CD8-positive, alpha-beta memory T cell (primary cell): ENCODE measurements at places on chromosomes 1 and 21.

- DNase-seq = no peak
Measured at GRCh38 chr1:89364954-89365550, 1.2 kb downstream of the GBP6 start.

- no peak for DNase-seq
Measured at GRCh38 chr1:30661311-30661710, 62.1 kb downstream of the MATN1 start.

GRCh38 chr1:43885279-43885801, 48.3 kb upstream of the ARTN start:
- DNase-seq = no peak

GRCh38 chr1:70487910-70488665, 77.0 kb downstream of the CTH start:
- DNase-seq = no peak

GRCh38 chr21:41972511-41973205, 18.8 kb upstream of the C2CD2 start:
- no peak for DNase-seq

DNA sequence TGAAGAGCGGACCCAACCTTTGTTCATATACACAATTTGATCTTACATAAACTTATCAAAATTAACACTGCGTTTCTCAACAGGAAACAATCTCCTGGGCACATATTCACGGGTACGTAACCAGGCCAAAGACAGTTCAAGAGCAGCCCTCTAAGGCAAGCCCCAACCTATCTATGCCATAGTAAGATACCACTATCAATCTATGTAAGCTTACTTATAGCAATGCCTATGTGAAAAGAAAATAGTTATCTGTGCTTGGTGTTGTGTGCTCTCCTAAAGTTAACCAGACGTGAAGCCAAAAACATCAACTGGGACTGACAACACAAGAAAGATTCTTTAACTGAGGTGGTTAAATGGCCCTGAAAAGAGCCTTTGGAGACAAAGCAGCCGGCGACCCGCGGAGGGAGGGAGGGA, 49.4 kb upstream of the BOLA1 start:
- DNase-seq = no peak

DNA sequence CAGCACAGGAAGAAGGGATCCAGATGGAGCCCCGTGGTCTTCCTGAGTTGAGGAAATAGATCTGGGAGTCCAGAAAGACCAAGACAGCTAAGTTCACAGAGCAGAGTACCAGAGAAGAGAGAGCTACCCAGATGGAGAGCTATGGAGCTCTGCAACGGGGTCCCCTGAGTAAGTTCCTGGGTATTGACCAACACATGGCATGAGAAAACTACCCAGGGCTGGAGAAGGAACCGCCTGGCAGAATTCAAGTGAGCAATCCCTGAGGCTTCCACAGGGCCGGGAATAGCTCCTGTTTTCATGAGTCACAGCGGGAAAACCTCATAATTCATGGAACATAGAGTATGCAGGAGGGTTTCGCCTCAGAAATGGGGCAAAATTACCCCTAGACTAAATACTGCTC, 19.7 kb downstream of the STPG1 start:
- no peak for DNase-seq

DNA sequence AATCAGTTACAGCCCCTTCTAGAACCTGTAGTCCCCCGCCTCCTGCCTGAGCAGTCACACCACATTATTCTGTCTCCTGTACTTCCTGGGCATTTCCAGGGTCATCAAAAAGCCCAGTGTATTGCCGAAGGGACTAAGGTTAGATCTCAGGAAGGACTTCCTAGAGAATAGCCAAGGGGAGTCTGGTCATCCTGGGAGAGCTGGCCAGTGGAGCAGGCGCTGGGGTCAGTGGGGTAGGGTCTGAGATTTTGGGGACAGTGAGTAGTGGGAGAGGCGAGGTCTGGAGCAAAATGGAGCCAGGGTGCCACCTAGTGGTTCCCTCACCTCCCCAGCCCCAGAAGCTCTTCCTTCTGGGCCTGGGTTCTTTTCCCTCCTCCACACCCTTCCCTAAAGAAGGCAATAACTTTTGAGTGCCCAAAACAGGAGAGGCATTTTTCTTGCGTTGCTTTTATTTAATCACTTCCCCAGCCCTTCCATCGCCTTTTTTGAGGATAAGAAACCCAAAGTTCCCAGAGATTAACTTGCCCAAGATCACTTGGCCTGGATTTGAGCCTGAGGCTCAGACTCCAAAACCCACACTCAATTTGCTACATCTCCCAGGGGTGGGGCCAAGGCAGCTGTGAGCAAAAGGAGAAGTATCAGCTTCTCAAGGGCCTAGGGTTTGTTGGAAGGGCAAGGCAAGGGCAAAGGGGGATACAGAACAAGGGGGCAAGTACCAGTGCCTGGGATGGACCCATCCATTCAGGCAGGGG, 7.3 kb upstream of the PMVK start:
- DNase-seq = no peak

DNA sequence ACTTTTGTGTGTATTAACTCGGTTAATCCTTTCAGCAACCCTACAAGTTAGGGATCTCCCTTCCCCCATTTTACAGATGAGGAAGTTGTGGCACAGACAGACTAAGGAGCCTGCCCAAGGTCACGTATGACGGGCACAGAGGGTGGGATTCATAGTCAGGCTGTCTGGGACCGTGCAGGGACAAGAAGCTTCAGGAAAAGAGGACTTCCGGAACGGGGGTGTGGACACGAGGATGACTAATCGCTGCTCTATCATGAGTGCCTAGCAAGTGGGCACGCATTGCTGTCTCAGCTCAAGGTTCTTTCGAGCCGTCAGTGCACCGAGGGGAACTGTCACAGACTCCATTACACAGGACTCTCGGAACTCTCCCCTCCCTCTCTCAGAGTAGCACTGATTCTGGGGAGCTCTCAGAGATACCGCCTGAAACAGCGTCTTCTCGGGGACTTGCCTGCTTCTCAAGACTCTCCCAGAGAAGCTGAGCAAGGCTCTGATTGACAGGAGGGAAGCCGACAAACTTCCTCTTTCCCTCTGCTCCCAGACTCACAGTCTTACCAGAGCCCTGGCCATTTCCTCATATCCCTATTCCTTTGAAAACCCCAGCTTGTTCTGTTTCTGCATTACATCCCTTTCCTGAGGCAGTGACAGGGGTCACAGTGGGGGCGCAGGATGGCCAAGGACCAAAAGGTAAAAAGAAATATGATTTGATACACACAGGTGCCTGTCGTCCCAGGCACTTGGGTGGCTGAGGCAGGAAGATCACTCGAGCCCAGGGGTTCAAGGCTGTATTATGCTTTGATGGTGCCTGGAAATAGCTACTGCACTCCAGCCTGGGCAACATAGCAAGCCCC, 14.4 kb downstream of the FHAD1 start:
- DNase-seq = no peak

GRCh38 chr1:20717452-20718342, at the start of gene KIF17:
Gene KIF17, minus strand, starts transcription at chr1:20718007. Its CDS starts 301 bp downstream, at chr1:20717706.
- peak; percentile 69 for DNase-seq

GRCh38 chr1:18949686-18950400, 6.6 kb downstream of the IFFO2 start:
- peak; percentile 31 for DNase-seq

DNA sequence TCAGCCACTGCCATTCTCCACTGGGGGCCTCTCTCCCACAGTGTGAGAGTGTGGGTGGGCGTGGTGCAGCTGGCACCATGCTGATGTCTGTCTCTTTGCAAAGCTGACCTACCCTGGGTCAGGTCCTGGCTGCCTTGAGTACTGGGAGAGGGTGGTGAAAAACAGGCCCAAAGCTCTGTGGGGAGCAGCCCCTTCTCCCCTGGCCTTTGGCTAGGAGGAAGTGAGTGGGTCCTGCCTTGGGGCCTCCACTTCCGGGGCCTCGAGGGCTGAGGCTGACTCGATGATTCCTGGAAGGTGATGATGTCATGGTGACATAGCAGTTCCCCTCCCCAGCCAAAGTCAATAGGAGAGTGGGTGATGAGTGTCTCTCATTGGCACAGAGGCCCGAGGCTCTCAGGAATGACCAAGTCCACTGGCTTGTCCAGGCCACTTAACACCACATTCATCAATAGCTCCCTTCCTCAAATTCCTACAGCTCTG, 53.0 kb downstream of the IER5 start:
- DNase-seq = no peak

DNA sequence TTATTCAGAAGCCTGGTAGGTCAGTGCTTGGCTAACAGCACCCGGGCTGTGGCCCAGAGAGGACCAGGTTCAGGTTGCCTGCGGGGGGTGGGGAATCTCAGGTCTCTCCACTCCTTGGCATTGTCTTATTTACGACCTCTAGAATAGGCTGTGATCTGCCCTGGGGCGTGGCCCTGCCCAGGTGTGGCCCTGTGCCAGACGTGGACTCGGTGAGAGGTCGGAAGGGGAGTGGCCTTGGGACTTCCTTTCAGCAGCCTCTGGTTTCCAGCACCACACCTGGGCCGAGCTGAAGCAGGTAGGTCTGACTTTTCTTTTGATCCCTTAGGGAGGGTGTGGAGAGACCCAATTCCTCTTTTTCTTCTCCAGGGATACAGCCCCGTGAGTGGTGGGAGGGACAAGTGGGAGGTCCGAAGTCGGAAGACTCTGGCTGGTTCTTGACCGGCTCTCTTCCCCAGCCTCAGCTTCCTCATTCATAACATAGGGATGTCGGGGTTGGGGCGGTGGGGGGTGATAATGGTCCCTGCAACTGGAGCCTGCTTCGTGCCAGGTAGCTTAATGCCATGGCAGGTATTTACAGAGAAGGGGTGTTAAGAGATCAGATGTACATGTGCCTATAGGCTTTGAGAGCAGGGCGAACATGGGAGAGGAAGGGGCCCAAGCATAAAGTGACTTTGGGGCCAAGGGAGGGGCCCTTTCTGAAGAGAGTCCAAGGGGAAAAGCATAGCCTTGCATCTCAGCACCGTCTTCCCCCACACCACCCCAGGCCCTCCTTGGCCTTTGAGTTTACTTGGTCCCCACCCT, 16.5 kb downstream of the ACOT11 start:
- no peak for DNase-seq

DNA sequence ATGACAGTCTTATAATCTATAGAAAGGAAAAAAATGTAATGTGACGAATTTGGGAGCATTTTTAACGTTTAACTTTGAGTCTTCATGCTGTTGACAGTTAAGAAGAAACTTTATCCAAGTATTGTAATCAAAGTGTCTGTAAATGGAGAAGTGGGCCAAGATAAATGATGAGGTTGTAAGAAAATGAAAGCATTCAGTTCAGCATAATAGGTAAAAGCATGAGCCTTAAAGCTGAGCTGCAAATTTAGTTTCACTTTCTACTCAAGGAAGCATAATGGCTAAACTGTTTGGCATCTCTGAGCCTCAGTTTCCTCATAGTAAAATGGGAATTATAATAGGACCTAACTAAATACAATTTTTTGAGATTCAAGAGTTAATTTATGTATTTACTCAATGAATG, 1554.8 kb downstream of the KCNT2 start:
- no peak for DNase-seq

DNA sequence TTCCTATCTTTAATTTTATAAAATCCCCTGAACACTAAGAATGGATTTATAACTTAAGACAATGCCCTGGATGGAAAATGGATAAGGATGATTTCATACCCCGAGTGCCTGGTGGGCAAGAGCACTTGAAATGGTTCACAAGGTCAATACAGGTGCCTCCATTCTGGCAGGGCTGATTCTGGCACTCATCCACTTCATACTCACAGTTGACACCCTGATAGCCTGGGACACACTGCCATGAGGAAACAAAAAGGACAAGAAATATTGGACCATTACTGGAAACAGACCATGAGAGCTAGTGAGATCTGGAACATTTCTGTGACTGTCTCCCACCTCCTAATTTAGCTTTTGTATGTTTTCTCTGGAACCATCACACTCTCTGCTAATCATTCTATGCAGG, 39.1 kb upstream of the ADAM30 start:
- no peak for DNase-seq

DNA sequence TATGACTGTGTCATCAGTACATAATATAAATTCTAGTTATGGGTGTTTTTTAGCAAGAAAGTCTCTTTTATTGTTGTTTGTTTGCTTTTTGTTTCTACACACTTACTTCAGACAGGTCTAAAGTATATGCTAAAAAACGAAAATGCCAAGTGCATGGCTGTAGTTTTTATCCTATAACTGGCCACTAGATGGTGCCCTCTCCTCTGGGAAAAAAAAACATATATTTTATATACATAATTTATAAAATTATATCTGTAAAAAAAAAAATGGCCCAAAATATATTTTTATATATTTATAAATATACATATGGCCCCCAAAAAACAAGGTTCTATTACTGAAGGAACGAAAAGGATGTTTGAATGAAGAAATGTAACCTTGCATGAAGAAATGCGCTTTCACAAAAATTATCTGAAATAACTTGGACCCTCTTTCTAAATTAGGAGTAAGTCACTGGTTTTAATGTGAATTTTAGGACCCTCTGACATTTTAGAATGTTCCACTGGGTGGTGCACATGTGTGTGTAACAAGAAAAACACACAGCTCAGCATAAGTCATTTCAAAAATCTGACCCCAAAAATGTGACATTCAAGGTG, 93.5 kb downstream of the TTLL7 start:
- DNase-seq = no peak

GRCh38 chr1:224773646-224774045, 155.8 kb upstream of the DNAH14 start:
- DNase-seq = no peak

DNA sequence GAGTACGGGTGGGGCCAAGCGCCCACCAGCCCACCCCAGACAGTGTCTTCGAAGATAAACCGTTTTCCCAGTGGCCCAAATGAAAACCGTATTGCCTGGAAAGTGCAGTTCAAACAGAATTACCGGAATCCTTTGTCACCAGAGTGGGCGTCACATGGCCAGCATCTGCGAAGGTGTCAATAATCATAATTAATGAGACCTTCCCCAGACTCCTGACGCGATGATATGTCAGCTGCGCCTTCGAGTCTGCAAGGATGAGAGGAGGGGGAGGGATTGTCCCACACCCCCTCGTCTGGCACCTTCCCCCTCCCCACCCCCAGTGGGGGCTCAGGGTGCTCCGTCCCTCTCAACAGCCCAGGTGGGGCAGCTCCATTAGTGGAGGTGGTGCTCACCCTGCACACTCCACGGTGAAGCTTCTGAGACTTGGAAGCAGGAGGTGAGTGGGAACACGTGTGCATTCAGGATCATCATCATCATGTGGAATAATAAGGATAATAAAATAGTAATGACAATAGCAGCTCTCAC, 215.1 kb downstream of the PTPRU start:
- DNase-seq = no peak

- no peak for DNase-seq
Measured at GRCh38 chr1:57986432-57986831, 560.1 kb downstream of the OMA1 start.

- no peak for DNase-seq
Measured at GRCh38 chr1:97488530-97488929, 432.3 kb downstream of the DPYD start.

GRCh38 chr1:113662101-113662500, 97.2 kb downstream of the PHTF1 start:
- DNase-seq = no peak

- DNase-seq = no peak
Measured at GRCh38 chr21:16241479-16241963, 511.7 kb downstream of the USP25 start.
